ENCODE measurements at places on chromosomes 6 and 20.
A peak's percentile ranks its signal among the peaks of the same experiment; 100 is the strongest.

DNA sequence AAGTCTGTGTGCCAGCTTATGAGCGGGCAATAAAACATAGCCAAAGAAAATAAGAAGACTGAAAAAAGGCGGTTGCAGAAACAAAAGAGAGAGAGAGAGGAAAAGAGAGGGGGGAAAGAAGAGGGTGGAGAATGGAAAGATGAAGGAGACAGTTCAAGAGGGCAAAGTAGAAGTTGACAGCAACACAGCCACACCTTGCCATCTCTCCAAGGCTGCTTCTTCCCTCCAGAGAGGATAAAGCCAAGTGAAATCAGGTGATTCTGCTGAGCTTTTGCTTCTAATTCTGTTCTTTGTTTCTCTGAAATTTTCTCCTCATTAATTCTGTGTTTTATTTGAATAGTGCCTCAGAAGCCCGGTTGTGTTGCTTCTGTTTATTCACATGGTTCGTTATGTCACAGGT, 48.5 kb downstream of the PTPRK start:
- DNase-seq = no peak

- DNase-seq = no peak
These were observed 1234.4 kb downstream of the EPHA7 start for GRCh38 chr6:92184933-92185332.

DNA sequence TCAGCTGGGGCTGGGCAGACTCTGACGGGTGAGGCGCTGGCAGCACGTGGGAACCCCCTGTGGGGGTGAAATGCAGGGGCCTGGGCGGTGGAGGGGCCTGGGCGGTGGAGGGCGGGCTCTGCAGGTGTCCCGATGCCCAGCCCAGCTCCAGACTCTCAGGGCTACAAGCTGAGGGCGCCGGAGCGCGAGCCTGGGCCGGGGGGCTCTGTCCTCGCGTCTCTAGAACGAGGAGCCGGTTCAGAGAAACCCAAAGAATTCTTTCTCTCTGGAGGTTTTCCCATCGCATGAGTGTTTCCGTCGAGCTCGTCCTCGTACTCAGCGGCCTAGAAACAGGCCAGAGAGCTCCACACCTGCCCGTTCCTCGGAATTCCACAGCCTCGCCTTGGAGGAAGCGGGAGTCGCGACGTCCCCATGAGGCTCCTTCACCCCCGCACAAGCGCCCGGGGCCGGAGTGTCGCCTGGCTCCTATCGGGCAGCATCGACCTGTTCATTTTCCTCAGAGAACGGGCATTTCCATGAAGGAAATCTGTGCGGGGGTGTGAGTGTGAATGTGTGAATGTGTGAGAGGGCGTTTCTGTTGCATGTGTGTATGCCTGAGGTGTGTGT, 76.9 kb downstream of the SMOC2 start:
- DNase-seq = no peak

DNA sequence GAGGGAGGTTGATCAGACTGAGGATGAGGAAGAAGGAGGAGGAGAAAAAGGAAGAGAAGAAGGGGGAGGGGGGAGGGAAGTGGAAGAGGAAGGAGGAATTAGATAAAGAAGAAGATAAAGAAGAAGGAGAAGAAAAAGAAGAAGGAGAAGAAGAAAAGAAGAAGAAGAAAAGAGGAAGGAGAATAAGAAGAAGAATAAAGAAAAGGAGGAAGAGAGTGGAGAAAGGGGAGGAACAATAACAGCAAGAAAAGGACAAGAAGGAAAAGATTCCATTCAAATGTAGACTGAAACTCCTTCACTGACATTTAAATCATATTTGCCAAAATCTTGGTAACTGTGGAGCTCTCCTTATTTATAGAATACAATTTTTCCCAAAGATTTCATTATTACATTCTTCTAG, 34.3 kb upstream of the RCAN2 start:
- no peak for DNase-seq

DNA sequence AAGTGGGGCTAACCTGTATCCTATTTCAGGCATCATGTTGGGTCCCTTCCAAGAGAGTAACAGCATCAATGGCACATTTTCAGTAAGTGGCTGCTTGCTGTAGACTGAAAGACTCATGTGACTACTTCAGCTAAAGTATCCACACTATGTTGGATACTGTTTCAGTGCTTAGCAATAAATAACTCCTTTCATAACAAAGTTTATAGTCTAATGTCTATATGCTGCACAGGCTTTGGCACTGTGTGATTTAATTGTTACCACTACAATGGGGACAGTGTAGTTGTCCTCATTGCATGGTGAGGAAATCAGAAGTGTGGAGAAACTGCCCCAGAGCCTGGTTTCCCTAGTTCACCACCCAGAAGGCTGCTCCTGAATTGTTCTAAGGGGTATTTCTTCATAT, 318.0 kb upstream of the PTCHD4 start:
- DNase-seq = no peak

DNA sequence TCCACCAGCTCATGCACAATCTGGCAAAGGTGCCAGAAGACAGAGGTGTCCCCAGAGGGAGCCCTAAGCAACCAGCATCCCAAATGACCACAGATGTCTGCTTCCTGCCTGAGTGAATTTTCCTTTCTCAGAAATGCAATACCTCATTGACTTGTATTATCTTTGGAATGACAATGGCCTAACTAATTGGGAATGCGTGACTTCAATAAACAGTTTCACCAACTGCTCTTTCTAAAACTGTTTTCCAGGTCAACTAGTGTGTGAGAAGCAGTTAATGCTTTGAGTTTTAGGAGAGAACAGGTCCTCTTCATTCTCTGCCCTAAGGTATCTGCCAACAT, 108.9 kb upstream of the SNX9 start:
- no peak for DNase-seq

DNA sequence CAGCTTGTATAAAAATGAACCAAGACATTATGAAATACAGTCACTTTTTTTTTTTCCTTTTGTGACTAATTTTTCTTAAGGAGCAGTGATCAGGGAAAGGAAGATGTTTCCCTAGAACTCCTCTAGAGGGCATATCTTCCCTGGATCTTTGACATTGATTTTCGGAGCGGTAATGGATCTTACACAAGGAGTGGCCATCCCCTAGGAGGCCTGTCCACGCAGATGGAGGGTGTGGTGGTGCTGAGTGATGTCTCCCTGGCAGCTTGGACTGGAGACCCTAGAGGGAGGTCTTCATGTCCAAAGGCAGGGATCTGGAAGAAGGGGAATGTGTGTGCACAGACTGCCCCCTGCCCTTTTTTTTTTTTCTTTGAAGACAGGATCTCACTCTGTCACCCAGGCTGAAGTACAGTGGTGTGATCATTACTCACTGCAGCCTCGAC, 7.0 kb upstream of the KIFC1 start:
- DNase-seq = no peak

- no peak for DNase-seq
These were observed 4.3 kb downstream of the SLC26A8 start for GRCh38 chr6:36020154-36020553.

- no peak for DNase-seq
These were observed 1.4 kb downstream of the PHACTR1 start for GRCh38 chr6:12718015-12718414.

DNA sequence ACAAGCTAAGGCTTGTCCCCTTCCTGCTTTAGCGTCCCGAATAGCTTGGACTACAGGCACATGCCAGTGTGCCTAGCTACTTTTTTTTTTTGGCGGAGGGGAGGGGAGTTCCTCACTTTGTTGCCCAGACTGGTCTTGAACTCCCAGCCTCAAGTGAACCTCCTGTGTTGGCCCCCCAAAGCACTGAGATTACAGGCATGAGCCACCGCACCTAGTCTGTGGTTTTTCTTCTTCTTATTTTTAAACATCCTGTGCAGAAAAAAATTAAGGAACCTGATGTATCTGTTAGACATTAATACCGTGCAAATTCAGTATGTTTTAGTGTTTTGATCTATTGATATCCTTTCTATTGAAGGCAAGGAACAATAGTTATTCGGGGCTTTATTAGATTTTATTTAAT, 25.7 kb downstream of the HIVEP1 start:
- DNase-seq = no peak

DNA sequence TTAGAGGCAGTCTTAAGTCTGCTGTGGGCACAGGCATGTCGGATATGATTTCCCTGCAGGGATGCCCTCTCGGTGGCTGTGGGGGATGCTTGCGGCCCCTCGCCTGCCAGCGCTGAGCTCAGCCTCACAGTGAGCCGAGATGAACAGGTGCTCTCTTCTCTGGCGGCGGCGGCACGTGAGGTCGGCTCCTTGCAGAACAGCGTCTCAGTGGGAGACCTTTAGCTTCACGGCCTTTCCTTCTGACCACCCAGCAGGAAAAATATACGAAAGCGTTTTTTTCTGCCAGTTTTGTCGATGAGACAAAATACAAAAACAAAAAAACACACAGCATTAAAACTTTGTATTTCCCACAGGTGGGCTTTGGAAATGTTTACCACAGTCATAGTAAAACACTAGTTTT, 23.6 kb downstream of the FOXA2 start:
- DNase-seq = no peak

GRCh38 chr6:155408981-155409380, 46.7 kb downstream of the NOX3 start:
- DNase-seq = no peak

GRCh38 chr6:130961148-130961547, 101.9 kb downstream of the EPB41L2 start:
- no peak for DNase-seq

DNA sequence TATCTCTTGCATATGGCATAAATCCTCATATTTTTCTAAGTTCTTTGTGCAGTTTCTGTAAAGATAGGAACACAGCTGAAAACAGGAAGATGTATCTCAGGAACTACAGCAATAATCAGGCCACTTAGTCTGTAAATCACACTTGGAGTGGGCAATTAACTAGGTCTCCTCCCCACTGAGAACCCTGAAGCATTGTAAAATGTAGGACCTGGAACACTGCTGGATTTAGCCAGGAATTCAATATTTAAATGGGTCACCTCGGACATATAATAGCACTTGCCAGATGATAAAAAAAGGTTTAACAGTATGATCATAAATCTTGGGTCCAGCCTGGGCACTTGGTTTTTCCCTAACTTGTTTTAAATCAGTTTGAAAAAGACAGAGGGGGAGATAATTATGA, 155.0 kb downstream of the GRM1 start:
- no peak for DNase-seq

GRCh38 chr6:148414836-148415235, 72.2 kb downstream of the SASH1 start:
- DNase-seq = no peak

DNA sequence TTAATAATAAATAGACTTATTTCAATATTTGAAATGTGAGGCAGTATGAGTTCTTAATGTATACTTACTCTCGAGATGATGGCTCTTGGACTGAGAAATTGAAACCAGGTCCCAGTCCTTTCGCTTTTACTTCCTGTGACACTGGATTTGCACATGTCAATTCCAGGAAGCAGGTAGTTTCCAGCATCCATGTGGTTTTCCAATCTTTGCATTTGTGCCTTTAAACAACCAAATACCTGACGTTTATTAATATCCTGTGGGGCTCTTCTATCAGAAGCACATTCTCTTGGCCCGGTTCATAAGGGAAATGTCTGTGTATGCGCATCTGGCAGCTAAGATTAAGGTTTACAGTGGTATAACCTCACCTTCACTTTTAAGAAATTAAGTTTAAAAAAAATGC, 13.1 kb downstream of the UTRN start:
- DNase-seq = no peak

DNA sequence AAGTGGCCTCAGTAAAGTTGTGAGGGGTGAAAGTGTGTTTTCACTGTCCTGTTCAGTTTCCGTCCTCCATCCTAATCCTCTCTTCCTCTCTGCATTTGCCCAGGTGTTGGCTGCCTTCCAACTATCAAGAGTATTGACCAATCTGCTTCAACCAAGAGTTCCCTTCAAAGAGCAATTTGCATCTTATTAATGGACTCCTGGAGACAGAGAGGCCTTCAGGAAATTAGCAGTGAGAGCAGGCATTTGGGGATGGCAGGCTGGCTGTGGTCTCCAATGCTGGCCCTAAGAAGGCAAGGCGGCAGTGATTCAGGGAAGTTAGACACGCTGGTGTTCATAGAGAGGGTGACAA, 77.2 kb downstream of the GPR6 start:
- DNase-seq = no peak

GRCh38 chr6:134534708-134535149, 216.8 kb upstream of the SGK1 start:
- DNase-seq = no peak

GRCh38 chr6:68342286-68342685, 292.8 kb upstream of the ADGRB3 start:
- no peak for DNase-seq

DNA sequence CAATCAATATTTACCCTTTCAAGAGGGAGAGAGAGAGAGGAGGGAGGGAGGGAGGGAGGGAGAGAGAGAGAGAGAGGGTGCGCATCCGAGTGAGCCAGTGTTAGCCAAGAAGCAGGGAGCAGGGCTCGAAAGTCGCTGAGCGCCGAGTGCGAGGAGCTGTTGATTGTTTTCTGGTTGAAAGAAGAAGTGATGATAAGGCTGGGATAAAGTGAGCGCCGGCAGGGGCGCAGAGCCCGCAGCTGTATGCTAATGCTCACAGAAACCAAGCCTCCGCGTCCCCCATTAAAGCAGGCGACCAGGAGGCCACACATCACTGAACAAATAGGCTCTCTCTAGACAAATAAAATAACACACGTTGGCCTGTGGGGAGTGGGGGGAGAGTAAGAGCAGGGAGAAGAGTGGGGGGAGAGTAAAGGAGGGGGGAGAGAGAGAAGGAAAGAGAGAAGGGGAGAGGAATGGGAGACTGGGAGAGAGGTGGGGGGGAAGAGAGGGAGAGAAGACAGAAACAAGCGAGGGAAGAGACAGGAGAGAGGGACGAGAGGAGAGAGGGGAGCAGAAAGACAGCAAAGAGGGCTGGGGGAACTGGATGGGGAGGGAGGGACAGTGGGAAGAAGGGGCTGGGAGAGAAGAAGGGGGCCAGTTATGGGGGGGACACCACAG, 5.0 kb upstream of the INSM1 start:
- DNase-seq = peak; percentile 18

DNA sequence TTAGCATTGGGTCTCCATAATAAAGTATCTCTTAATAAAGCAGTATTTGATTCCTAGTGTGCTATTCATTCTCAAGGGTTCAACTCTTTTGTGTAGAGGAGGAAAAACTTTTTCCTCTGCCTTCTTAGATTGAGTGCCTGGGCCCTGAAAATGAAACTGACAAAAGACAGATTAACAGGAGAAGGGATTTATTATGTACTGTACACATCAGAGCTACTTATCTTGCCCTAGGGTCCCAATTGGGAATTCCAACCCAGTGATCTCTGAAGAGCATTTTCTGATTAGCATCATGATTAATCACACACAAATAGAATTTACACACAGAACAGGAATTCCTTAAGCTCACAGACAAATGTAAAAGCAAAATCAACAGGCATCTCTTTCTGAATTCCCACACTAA, 128.9 kb downstream of the CD164 start:
- no peak for DNase-seq

GRCh38 chr6:135780326-135780725, 71.2 kb upstream of the PDE7B start:
- DNase-seq = no peak

GRCh38 chr6:109894181-109894580, 83.9 kb upstream of the GPR6 start:
- DNase-seq = no peak

Data from stimulated activated naive CD8-positive, alpha-beta T cell treated with anti-CD3 and anti-CD28 coated beads, Interleukin-15, Interleukin-2, amounts not matched to agents 100 U/mL and 50 U/mL, for 24 hours (primary cell).